ENCODE measurements at places on chromosomes 4 and X. TPM values are rescaled to one million over a fixed set of nuclear protein-coding genes. Genes with fewer than 3 reads are reported as not detected.

The BMPR1B gene
- 2.3 TPM for total RNA-seq

The NEK1 gene
- 8.7 TPM for total RNA-seq

The ZNF630 gene
- total RNA-seq, result 0.32 TPM

The ITM2A gene
- not detected for total RNA-seq

The PF4V1 gene
- total RNA-seq, result not detected

The UTP14A gene
- 16.4 TPM for total RNA-seq

The CDKN2AIP gene
- total RNA-seq, result 11.9 TPM

The CXCL10 gene
- under 0.01 TPM for total RNA-seq

The CT47B1 gene
- total RNA-seq, result not detected

The PASD1 gene
- not detected for total RNA-seq

The RASL11B gene
- total RNA-seq, result 1.3 TPM

The SGMS2 gene
- 135 TPM for total RNA-seq

The ARMCX6 gene
- total RNA-seq, result 38.4 TPM

The CXCL6 gene
- total RNA-seq, result 0.64 TPM

The RNF212 gene
- 3.0 TPM for total RNA-seq

The RBBP7 gene
- total RNA-seq, result 123 TPM

The WAS gene
- total RNA-seq, result not detected

The NPNT gene
- under 0.01 TPM for total RNA-seq

The TDO2 gene
- total RNA-seq, result 4.2 TPM

The RNF175 gene
- total RNA-seq, result not detected

The ADH4 gene
- total RNA-seq, result not detected

The KDR gene
- 0.86 TPM for total RNA-seq

The ASMTL gene
- 16.4 TPM for total RNA-seq

The SATL1 gene
- total RNA-seq, result not detected

The SPANXN3 gene
- not detected for total RNA-seq

The PSAPL1 gene
- total RNA-seq, result not detected

The EPHA5 gene
- total RNA-seq, result 0.32 TPM

The SCML2 gene
- total RNA-seq, result 1.7 TPM

The TXK gene
- 0.64 TPM for total RNA-seq

The VCX2 gene
- not detected for total RNA-seq

The TCEAL5 gene
- not detected for total RNA-seq

The MAGED4 gene
- total RNA-seq, result 34.5 TPM

The CD40LG gene
- total RNA-seq, result not detected

The FAT1 gene
- total RNA-seq, result 454 TPM

The FABP2 gene
- total RNA-seq, result not detected

The RAB33A gene
- 1.3 TPM for total RNA-seq

The NWD2 gene
- not detected for total RNA-seq

The EXOC1 gene
- total RNA-seq, result 46.2 TPM

The HSFX4 gene
- total RNA-seq, result not detected

The SSX2B gene
- total RNA-seq, result 0.32 TPM

The PCDH10 gene
- 16.4 TPM for total RNA-seq

The MFAP3L gene
- 0.86 TPM for total RNA-seq

All from fibroblast of villous mesenchyme (primary cell).